ENCODE measurements at places on chromosomes 6 and 20.

GRCh38 chr20:48689388-48689787, 138.4 kb downstream of the PREX1 start:
- DNase-seq = no peak

- no peak for DNase-seq
These were observed 46.4 kb upstream of the POU3F2 start for GRCh38 chr6:98787961-98788360.

DNA sequence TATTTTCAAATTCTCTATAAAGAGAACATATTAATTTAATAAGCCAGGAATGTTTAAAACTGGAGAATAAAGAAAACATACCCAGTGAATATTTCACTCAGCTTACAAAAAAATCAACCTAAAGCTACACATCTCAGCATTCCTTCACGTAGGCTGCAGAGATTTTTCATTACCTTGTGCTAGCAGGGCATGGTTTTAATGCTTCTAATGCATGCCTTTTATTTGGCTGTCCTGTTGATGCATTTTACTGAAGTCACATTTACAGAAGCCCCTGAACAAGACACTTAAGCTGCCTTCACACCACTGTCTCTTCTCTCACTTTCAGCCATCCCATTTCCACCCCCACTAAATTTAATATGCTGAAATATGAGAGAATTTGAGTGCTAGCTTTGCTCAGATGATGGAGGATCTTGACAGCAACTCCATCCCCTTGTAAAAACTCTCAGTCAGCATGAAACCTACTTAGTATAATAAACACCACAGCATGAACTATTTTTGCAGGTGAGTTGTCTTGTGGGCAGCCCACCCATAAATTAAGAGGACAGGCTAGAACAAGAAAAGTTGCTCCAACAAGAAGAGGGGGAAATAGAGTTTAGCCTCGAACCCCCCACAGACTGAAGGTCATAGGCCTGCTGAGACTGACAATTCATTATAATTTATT, 159.4 kb downstream of the SIM1 start:
- DNase-seq = no peak

- DNase-seq = no peak
These were observed 22.7 kb downstream of the TFEB start for GRCh38 chr6:41712651-41713103.

GRCh38 chr20:826695-827323, 6.7 kb upstream of the FAM110A start:
- DNase-seq = no peak
